Stimulated activated CD8-positive, alpha-beta memory T cell treated with anti-CD3 and anti-CD28 coated beads, Interleukin-7, amount 100 ng/mL, for 4 hours (primary cell): ENCODE measurements at places on chromosomes 6 and 20.

GRCh38 chr6:16844183-16844582 lies 82.9 kb upstream of the ATXN1 start:
- DNase-seq, result no peak

DNA sequence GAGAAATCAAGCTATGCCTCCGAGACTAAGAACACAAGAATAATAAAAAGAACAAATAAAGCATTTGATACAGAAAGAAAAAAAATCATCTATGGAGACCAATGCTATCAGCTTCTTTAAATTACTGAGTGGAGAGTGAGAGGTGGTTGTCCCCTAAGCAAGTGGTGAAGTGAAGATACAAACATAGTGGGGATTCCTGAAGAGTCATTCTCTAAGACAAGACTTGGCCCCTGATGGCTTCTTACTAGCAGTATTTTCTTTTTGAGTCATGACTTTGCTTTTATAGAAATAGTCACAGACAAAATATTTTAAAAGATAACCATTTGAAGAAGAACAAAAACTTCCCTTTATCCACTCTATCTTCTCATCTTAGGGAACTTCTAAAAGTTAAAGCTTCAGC lies 261.4 kb upstream of the PRDM1 start:
- no peak for DNase-seq

DNA sequence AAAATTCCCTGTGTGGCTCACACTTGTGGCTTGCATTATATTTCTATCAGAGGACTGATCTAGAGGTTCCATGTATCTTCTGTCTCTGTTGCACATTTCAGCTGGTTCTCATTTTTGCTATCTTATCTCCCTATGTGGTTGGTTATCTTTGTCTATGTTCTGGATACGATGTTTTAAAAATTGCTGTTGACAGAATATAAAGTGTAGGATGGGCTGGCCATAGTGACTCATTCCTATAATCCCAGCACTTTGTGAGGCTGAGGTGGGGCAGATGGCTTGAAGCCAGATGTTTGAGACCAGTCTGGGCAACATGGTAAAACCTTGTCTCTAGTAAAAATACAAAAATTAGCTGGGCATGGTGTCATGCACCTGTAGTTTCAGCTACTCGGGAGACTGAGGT lies 9.9 kb upstream of the ULBP3 start:
- no peak for DNase-seq

GRCh38 chr20:21166801-21167200 lies 40.9 kb downstream of the KIZ start:
- DNase-seq, result no peak

GRCh38 chr6:54044059-54044458 lies 67.2 kb upstream of the MLIP start:
- DNase-seq, result no peak

DNA sequence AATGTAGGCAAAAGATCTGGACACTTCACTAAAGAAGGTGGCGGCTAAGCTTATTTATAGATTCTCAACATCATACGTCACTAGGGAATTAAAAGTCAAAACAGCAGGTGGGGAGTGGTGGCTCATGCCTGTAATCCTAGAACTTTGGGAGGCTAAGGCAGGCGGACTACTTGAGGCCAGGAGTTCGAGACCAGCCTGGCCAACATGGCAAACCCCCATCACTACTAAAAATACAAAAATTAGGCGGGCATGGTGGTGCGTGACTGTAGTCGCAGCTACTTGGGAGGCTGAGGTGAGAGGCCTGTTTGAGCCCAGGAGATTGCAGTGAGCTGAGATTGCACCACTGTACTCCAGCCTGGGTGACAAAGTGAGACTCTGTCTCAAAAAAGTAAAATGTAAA lies 74.6 kb downstream of the GPX5 start:
- DNase-seq, result no peak

DNA sequence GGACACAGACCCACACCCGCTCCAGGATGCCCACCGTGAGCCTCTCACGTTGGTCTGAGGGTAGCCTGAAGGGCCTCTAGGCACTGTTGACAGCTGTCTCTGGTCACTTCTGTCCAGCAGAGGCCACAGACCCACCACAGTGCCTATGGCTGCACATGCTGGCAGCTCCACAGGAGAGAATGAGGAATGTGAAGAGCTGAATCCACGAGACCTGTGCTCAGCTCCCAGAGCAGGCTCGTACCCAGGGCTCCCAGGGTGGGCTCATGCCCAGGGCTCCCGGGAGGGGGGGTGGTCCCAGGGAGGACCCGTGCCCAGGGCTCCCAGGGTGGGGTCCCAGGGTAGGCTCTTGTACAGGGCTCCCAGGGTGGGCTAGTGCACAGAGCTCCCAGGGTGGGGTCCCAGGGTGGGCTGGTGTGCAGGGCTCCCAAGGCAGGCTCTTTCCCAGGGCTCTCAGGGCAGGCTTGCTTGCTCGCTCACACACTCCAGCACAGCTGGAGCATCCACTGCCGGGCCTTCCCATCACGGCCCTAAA lies 201.0 kb downstream of the SYNDIG1 start:
- no peak for DNase-seq

DNA sequence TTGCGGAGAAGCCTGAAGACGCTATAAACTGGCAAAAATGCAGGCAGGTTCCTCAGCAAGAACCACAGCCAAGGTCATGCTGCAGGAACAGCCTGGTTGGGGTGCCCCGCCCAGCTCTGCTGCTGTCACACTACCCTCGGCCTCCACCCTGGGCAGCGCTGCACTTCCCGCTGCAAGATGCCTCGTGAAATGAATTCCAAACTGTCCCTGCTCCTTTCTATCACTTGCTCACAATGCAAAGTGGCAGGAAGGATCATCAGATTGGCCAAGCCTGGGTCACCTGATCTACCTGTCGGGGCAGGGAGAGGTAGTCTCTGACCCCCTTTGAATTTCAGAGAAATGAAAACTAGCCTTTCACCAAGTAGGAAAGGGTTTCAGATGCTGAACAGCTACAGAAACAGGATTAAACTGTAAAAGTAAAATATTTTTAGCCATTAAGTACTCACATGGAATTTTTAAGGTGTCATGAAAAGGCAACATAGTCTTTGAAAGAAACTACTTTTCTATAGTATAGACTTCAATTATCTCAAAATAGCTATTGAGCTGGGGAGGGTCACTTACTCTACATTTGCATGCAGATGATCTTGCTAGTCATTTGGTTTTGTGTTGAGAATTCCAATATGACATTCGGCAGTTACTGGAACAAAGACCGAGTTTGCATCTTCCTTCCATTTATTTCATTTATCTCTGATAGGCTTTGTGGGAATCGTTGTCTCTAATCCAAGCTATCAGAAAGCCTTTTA lies 236.4 kb upstream of the ASCC3 start:
- no peak for DNase-seq

DNA sequence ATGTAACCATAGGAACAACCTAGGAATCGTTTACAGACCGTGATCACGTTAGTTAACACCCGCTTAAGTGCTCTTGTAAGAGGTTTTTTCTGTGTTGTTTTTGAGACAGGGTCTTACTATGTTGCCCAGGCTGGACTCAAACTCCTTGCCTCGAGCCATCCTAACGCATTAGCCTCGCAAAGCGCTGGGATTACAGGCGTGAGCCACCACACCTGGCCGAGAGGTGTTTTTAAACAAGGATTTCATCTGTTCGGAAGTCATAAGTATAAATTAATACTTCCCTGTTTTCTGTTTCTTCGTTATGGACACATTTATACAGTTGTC lies 727 bp downstream of the MRS2 start:
- no peak for DNase-seq

- DNase-seq, result no peak
These were observed 1109.1 kb downstream of the HACE1 start for GRCh38 chr6:103750603-103751002.

DNA sequence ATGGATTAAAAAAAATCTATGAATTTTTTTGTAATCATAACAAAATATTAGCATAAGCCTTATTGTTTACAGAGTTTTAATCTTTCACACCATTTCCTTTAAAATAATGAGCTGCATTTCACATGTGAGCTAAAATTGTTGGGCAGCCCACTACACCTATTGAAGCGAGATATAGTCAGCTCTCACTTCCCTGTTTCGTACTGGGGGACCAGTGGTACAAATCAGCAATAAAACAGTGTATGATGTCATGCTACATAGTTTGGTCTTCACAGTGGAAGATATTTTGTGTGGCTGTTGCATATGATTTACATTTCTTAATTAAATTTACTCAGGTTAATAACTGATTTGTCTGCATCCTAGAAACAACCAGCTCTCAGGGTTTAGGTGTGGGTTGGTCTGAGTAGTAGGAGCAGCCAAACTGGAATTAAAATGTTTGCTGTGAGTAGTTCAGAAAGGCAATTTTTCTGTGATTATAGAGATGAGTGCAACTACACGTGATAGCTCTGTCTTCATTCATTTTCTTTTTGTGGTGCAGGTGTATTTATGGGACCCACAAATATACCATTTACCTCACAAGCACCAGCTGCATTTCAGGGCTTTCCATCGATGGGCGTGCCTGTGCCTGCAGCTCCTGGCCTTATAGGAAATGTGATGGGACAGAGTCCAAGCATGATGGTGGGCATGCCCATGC lies 99.3 kb downstream of the B3GAT2 start:
- DNase-seq, result no peak

- DNase-seq, result no peak
These were observed 15.8 kb downstream of the OR2B2 start for GRCh38 chr6:27896398-27896796.

DNA sequence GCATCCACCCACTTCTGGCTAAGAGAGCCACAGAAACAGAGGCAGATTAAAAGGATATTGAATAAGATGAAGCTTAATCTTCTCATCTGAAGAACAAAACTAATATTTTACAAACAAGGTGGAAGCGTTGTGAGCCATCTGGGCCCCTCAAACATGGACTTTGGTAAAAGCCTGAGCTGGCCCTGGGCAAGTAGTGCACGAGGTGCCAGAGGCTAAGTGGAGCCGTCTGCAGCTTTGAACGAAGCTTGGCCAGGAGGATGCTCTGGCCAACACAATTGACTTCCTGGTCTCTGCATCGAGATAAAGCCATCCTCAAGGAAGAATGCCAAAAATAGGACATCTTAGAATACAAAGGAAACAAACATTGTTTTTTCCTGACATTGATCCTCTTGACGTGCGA lies 53.2 kb upstream of the PLEKHG1 start:
- no peak for DNase-seq

DNA sequence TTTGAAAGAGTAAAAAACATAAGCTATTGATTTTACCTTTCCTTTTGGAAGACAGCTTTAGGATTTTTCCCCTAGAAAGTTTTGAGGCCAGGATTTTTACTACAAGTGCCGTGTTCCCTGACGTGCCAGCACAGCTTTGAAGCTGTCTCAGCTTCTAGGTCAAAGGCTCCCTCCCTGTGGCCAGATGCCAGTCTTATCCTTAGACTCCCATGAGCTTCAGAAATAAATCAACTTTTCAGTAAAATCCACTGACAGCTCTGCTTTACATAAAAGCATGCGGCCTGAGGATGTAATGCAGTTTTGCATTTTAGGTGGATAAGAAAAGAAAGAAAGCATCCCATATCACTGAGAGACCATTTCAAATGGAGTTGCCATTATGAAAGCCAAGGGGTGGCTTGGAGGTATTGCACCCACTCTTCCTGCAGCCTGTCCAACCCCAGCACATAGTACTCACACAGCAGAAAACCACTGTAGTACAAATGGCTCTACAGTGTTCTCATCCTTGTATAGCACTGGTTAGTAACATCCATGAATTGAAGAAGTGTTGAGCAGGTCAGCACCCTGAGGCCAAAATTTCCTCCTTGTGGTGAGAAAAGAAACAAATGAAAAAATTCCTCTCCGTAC lies 15.2 kb upstream of the ATXN1 start:
- DNase-seq, result no peak

- DNase-seq, result no peak
These were observed 14.6 kb upstream of the CDK5RAP1 start for GRCh38 chr20:33415948-33416347.

- no peak for DNase-seq
These were observed 720.9 kb downstream of the GRIK2 start for GRCh38 chr6:102114402-102114801.

GRCh38 chr20:8783734-8784133 lies 285.2 kb upstream of the PLCB4 start:
- DNase-seq, result no peak

GRCh38 chr6:48199499-48199898 lies 88.5 kb upstream of the PTCHD4 start:
- no peak for DNase-seq

DNA sequence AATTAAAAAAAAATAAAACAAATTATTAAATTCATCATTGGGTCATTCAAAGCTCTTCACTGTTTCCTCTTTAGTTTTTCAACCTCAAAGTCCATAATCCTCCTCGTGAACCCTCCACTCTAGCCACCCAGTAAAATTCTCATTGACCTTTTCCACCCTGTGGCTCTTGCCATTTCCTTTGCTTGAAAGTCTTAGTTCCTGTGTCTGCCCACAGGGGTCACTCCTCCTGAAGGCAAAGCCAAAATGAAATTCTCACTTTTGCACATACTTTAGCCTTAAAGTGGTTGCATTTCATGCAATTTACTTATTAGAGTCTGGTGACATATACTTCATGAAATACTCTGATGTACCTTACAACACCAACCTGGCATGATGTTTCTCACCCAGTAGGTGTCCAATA lies 263.7 kb downstream of the BMP2 start:
- no peak for DNase-seq

DNA sequence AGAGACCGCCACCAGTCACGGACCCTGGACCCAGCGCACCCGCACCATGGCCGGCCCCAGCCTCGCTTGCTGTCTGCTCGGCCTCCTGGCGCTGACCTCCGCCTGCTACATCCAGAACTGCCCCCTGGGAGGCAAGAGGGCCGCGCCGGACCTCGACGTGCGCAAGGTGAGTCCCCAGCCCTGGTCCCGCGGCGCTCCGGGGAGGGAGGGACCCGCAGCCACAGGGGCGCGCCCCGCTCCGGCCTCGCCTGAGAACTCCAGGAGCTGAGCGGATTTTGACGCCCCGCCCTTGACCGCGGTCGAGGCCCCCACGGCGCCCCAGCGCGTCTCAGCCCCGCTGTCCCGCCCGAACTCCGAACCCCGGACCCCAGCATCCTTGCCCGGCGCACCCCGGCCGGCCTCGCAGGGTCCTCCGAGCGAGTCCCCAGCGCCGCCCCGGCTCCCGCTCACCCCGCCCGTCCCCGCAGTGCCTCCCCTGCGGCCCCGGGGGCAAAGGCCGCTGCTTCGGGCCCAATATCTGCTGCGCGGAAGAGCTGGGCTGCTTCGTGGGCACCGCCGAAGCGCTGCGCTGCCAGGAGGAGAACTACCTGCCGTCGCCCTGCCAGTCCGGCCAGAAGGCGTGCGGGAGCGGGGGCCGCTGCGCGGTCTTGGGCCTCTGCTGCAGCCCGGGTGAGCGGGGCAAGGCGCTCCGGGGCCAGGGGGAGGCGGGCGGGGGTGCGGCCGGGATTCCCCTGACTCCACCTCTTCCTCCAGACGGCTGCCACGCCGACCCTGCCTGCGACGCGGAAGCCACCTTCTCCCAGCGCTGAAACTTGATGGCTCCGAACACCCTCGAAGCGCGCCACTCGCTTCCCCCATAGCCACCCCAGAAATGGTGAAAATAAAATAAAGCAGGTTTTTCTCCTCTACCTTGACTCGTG lies at the start of gene OXT:
TSS of gene OXT (plus strand) at position 11 of the 920 bp plus-strand sequence. CDS start at position 47, 36 bp downstream.
- DNase-seq, result peak; percentile 46

- DNase-seq, result no peak
These were observed 41.7 kb downstream of the ARFGEF2 start for GRCh38 chr20:48962976-48963771.
